ENCODE measurements at places on chromosomes 1 and 21.
A peak's percentile ranks its signal among the peaks of the same experiment; 100 is the strongest.

DNA sequence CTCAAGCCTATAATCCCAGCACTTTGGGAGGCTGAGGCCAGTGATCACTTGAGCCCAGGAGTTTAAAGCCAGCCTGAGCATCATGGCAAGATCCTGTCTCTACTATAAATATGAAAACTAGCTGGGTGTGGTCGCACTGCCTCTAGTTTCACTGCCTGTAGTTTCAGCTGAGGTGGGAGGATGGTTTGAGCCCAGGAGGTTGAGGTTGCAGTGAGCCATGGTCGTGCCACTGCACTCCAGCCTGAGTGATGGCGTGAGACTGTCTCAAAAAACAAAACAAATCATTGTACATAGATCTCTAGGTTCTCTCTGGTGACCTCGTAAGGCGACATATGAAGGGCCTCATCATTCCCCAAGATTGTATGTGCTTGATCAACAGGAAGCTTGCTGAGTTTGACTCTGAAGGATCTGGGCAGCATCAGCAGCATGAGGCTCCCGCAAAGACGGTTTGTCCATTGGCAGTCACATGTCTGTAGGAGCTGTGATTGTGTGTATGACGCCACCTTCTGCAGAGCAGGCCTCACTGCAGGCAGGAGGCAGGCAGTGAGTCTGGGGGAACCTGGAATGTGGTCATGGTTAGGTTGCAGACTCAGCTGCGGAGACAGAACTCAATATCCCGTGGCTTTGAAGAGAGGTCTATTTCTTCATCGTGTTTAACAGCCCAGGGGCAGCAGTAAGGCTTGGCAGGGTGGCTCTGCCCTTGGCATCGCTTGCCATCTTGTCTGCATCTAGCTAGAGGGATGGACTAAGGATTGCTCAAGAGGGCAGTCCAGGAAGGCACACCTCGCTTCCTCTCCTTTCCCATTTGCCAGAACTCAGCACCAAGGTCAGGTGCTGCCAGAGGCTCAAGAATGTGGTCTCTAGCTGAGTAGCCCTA is 14.0 kb downstream of the ATP5PO start:
- DNase-seq: peak; percentile 41

- DNase-seq: peak; percentile 54
Measured at GRCh38 chr1:30684881-30685795, 38.2 kb downstream of the MATN1 start.

DNA sequence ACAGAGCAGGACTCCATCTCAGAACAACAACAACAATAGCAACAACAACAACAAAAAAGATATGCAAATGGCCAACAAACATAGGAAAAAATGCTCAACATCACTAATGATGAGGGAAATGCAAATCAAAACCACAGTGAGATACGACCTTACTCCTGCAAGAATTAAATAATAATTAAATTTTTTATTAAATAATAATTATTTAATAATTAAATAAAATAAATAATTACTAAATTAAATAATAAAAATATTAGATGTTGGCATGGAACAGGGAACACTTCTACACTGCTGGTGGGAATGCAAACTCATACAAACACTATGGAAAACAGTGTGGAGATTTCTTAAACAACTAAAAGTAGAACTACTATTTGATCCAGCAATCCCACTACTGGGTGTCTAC is 1022.3 kb upstream of the B3GALT2 start:
- DNase-seq: no peak

DNA sequence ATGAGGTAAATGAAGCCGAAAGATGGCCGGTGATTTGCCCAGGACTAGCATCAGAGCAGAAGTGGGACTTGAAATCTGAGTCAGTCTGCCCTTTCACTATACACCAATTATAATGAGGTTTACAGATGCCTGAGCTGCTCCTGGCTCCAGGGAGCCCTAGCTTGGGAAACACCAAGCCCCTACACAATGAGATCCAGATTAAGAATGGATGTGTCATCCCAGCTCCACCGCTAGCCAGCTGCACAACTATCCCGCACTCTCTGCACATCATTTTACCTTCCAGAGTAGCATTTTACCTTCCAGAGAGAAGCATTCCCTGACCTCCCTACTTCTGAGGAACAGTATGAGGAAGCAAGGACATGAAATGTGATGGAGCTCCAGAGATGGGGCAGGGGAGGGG is 27.0 kb downstream of the SERTAD4 start:
- DNase-seq: no peak

DNA sequence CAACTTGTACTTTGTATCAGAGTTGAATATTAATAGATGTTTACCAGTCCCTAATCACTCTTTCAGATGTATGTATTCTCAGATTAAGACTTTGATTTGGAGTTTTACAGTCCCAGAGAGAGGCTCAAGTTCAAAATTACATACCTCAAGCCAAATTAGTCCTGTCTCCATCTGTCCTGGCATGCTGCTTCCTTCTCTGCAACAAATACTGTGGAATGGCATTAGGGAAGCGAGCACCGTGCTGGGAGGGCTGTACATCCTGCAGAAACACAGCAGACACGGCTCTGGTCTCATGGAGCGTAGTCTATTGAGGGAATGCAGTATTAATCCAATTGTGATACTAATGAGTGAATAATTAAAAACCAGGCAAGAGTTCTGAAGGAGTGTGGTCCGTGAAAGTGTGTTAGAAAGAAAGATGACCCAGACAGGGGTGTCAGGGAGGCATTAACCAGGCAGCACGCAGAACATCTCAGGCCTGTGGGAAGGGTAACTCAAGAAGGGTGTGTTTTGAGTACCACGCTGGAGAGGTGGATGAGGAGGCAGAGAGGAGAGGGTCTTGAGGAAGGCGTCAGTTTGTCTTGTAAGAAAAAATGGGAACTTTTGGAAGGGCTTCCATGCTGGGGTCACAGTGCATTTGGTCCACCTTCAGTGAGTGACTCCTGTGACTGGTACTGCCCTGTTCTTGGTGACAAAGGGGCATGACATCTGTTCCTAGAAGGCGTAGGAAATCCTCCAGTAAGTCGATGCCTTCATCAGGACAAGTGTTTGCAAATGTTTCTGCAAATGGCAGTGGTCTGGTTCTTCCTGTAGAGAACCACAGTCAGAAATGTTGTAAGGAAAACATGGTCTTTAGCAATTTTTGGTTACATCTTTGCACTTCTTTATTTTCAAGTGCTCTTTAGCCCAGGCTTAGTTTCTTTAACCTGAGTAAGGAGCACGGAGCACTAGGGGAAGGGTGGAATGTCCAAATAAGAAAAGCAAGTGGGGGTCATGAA is 1.6 kb downstream of the RAB4A start:
- DNase-seq: no peak

DNA sequence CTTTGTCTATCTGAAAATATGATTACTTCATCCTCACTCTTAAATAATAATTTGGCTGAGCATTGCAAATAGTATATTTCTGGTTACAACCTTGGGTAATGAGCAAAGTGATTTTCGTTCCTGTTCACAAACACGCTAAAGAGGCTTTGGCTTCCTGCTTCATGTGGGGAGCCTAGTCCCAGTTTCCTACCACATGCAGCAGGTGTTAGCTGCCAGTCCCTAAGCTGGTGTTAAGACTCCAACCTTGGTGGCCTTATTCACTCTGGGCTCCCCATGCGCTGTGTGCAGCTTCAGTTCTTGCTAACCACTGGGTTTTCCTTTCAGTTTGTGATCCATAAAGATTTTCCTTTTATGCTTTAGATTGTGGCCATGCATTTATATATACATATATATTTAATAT is 56.7 kb upstream of the BARHL2 start:
- no peak for DNase-seq

GRCh38 chr1:178986204-178986603 is 39.5 kb upstream of the FAM20B start:
- DNase-seq: no peak

- peak; percentile 22 for DNase-seq
Measured at GRCh38 chr1:23611601-23612327, 52.5 kb upstream of the ID3 start.

GRCh38 chr1:246214708-246215509 is 292.2 kb downstream of the SMYD3 start:
- DNase-seq: peak; percentile 50

DNA sequence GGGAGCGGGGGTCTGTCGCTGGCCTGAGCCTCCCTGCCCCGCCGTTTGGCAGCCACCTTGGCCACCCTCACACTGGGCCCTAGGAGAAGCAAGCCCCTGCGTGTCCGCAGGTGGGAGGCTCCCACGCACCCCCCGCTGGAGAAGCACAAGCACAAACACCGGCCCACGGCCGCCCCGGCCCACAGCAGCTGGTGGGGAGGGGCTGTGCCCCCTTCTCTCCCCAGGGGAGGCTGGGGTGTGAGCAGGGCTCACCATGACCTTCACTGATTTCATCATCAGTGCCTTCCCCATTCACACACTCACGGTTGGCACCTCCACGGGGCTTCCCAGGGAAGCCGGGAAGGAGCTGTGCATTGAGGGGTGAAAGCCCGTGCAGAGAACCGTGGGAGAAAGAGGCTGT is 7.9 kb downstream of the AGRN start:
- no peak for DNase-seq

DNA sequence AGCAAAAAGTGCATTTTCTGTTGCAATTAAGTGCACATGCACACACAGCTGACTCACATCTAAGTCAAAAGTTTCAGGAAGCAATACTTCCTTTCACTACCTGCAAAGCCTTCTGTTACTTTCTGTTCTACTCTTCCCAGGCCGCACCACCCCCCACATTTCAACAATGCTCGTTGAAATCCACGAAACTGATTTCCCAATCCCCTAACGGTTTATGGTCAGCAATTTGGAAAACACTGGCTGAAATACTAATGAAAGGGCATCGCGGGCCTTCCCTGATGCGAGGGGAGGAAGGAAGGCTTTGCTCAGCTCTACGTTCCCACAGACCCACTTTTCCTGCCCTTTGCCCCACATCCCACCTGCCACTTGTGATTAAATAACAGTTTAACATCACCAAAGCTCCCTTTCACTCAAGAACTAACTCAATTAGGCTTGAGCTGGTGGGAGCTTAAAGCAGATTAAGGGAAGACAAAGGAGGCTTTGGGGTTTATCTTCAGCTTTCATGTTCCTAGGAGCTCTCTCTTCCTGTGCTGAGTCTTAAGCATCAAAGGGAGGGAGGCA is 243.2 kb upstream of the RAB4A start:
- no peak for DNase-seq

GRCh38 chr1:199747984-199748383 is 279.5 kb upstream of the NR5A2 start:
- DNase-seq: no peak

- no peak for DNase-seq
Measured at GRCh38 chr1:58406301-58407071, 140.0 kb downstream of the OMA1 start.

DNA sequence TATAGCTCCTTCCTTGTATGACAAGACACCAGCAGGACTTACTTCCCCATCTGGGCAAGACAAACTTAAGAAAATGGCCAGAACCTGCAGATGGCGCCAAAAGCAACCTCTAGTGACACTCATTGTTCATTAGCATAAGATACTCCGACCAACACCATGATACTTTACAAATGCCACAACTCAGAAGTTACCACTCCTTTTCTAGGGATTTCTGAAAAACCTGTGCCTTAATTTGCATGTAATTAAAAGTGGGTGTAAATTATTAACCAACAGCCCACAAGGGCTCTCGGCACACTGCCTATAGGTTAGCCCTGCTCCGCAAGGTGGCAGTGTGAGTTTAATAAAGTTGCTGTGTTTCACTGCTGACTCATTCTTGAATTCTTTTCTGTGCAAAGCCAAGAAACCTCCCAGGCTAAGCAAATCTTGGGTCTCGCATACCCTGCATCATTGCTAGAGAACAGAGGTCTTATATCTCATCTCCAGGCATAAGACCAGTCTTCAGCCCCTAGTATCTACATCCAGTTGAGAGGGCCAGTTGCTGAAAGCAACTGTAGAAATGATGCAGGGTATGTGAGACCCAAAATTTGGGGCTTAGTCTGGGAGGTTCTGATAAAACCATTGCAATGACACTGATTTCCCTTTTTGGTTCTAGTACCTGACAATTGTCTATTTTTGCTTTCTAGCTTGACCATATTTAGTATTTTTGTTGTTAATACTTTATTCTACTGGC is 86.4 kb downstream of the FAF1 start:
- DNase-seq: no peak

- DNase-seq: no peak
Measured at GRCh38 chr1:200400556-200400955, 9.3 kb downstream of the ZNF281 start.

- DNase-seq: no peak
Measured at GRCh38 chr1:177246710-177247580, 76.2 kb downstream of the BRINP2 start.

- DNase-seq: no peak
Measured at GRCh38 chr1:182855911-182856310, 16.8 kb downstream of the DHX9 start.

- peak; percentile 83 for DNase-seq
Measured at GRCh38 chr1:201703621-201704438, 125.1 kb upstream of the IPO9 start.

GRCh38 chr1:231252336-231252735 is 11.3 kb downstream of the GNPAT start:
- DNase-seq: no peak

DNA sequence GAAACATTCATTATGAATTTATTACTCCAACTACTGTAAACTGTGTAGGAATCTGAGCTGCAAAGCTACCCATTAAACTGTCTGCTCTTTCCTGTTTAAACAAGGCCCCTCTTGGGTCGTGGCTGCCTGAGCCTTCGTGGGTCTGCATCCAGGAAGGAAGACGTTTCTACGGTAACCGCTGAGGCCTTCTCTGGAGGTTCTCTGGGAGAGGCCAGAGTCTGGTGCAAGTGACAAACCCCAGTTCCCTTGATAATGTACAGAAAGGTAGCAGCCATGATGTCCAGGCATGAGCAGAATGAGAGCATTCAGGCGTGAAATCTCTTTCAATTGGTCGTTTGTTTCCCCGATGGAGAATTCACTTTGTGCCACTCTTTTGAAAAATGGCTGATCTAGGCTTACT is 350.2 kb downstream of the PLPP3 start:
- DNase-seq: no peak

- no peak for DNase-seq
Measured at GRCh38 chr1:15869413-15869812, 21.9 kb downstream of the SPEN start.

DNA sequence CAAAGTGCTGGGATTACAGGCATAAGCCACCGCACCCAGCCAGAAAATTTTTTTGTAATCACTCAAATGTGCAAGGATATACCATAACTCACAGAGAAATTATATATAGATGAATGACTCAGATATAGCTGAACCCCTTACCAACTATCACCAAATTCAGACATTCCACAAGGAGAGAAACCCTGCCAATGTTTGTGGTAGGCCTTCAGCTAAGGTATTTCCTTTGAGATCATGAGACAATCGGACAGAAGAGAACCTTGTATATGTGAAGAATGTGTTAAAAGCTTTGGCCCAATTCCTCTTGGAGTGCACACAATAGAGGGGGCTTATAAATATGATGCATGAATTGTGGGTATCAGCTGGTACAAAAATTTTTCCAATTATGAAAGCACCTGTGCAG is 50.7 kb downstream of the ZNF684 start:
- no peak for DNase-seq

- DNase-seq: no peak
Measured at GRCh38 chr1:30109853-30110252, 613.5 kb downstream of the MATN1 start.

All from COR-L47 (cell line).